Activated T-cell treated with anti-CD3 and anti-CD28 coated beads for 24 hours (primary cell): ENCODE measurements at places on chromosomes 5 and 9.

- no peak for DNase-seq
Observed at GRCh38 chr5:97968346-97968745, 785.3 kb upstream of the RIOK2 start.

DNA sequence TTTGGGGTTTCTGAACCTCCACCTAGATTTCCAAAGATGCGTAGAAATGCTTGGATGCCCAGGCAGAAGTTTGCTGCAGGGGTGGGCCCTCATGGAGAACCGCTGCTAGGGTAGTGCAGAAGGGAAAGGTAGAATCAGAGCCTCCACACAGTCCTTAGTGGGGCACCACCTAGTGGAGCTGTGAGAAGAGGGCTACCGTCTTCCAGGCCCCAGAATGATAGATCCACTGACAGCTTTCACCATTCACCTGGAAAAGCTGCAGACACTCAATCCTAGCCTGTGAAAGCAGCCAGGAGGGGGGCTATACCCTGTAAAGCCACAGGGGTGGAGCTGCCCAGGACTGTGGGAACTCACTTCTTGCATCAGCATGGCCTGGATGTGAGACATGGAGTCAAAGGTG lies 13.3 kb upstream of the HSDL2 start:
- DNase-seq: no peak

GRCh38 chr5:140806834-140807775 lies at the start of gene PCDHA4:
Gene PCDHA4 (plus strand): TSS chr5:140807068.
- no peak for DNase-seq

DNA sequence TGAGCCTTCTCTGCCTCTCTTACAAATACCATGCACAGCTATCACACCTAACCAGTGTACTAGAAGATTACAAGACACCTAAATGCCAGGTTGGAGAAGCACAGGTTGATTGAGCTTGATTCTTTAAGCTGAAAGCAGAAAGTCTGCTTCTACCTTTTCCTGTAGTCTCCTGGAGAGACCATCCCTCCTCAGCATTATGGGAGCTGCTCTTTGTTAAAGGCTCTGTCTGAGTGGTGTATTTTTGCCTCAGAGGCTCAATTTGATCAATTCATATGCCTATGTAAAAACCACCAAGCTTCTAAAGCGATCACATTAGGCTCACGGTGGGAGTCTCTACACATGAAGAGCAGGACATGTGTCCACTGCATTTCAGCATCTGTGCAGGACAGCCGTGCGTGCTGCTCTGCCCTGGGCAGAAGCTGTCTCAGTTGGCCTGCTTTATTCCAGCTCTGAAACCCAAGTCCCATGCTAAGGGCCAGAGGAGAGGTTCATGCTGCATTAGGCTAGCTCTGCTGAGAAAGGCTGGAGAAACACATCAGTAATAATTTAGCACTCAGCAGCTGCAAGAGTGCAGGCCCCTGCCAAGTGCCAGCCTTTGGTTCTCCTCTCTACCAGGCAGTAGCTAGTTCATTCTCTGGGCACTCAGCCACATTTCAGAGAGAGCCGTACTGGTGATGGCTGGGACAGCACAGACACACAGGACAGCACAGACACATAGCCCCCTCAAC lies 41.7 kb downstream of the TMEM167A start:
- no peak for DNase-seq

DNA sequence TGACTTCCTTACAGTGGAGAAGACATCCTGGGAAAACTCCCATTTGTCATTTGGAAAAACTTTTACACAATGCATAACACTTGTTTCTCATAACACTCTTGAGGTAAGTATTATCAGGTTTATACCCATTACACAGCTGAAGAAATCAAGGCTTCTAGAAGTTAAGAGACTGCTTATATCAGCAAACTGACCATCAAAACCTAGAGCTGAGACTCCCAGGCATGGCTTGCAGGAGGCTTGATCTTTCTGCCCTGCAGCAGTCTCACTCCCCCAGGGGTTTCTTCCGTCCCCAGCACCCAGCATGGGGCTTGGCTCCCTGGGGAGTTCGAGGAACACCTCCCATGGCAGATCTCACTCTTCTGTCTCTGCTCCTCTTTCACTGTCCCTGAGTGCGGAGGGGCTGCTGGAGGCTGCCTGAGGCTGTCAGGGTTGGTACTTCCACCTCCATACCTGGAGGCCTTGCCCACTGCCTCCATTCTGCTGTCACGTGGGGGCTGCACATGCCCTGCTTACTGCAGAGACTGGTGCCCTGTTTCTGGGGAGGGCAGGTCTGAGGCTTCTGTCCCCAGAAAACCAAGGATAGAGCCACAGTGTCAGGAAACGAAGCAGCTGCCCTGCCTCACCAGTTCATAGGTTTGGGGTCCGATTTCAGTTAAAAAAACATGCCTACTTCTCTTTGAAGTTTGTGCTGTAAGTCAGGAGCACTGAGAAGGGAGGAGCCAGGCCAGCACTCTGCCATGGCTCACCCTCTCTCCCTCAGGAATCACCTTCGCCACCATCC lies 202.5 kb downstream of the PAX5 start:
- no peak for DNase-seq

DNA sequence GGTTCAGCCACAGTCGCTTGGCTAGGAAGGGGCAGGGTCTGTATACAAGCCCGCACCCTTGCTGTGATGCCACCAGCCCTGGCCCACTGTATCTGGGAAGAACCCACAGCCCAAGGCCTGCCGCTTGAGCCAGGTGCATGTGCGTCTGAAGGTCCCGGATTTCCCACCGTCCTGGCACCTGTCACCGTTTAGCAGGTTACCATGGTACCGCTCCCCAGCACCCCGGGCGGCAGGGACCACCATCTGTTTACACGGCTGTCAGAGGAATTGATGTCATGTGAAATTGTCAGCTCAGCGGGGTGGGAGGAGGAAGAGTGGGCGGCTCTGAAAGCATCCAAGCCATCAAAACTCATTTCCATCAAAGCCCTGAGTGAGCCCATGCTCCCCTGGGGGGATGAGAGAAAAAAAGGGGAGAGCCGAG lies 92.7 kb downstream of the HRH2 start:
- no peak for DNase-seq

DNA sequence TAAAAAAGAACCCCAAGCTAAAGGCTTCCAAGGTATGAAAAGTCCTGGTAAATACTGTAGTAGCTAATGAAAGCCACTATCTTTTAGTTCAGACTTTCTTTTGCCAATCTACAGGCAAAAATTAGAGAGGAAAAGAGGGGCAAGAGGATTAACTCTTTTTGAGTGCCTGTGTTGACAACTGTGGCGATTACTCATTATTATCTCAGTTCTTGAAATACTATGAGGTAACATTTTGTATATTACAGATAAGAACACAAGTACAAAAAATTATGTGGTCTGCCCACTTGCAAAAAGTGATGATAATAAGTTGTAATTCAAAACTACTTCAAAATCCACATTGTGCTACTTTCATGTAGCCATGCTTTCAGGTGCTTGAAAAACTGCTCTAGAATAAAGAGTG lies 144.0 kb downstream of the DTWD2 start:
- no peak for DNase-seq

GRCh38 chr9:112080831-112081542 lies 94.1 kb downstream of the SUSD1 start:
- DNase-seq: no peak

DNA sequence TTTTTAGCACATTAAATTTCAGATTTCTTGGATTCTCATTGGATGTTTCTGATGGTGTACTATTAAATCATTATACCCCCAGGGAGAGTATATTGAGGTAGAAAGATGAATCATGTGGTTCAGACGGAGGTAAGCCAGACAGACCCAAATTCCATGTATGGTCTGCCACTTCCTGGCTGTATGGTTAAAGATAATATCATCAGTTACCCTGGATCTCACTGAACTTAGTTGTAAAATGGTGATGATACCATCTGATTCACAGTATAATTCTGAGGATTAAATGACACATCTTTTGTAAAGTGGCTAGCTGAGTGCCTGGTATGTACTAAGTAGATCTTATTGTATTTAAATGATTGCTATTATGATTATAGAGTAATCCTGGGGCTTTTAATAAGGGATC lies 9.3 kb downstream of the SLC27A6 start:
- DNase-seq: no peak

- DNase-seq: no peak
Observed at GRCh38 chr5:34582371-34582770, 73.8 kb upstream of the RAI14 start.

DNA sequence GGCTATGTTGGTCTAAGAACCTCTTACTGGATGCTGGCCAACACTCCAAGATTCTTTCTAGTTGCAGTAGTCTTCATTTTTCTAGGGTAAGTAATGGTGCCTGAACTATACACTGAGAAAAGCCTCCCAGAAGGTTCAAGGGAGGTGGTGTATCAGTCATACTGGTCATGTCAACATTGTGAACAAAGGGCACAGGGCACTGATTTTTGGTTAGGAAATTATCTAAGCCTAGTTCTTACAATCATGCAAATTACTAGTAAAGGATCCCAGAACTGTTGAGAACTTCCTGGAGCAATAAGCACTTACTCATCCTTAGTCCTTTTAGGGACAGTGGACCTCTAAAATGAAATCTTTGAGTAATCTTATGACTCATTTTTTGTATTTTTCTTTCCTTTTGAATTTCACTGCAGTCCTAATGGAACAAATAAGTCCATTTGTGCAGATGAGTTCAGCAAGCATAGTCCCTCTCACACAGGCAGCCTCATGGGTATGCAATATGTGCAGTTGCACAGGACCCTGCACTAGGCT lies 21.1 kb upstream of the CDC42SE2 start:
- DNase-seq: no peak

- DNase-seq: no peak
Observed at GRCh38 chr5:171639966-171640365, 145.7 kb upstream of the SMIM23 start.

DNA sequence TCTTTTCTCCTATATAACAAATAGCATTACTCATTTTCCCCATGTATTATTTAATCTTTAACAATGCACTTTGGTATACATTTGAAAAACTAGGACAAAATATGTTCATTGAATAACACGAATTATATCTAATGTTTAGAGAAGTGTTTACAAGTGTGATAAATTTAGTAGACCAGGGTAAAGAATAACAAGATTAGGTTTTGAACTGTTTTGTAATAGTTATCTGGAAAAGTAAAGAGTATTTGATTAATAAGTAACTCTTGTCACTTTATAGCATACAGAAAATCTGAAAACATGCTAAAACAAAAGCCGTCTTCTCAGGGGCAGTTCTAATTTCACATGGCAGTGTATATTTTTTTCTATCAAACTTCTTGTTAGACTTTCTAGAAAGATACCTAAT lies 58.5 kb downstream of the PPIC start:
- DNase-seq: no peak

GRCh38 chr5:133026664-133027153 lies 360 bp upstream of the ZCCHC10 start:
- DNase-seq: no peak

GRCh38 chr5:23302438-23302837 lies 205.0 kb upstream of the PRDM9 start:
- DNase-seq: no peak

GRCh38 chr5:157046041-157046440 lies 12.9 kb downstream of the HAVCR1 start:
- no peak for DNase-seq

- no peak for DNase-seq
Observed at GRCh38 chr9:116361547-116361946, 208.0 kb downstream of the PAPPA start.

- DNase-seq: no peak
Observed at GRCh38 chr5:31273631-31274378, 80.3 kb downstream of the CDH6 start.

- no peak for DNase-seq
Observed at GRCh38 chr5:132663771-132664695, 6.1 kb downstream of the IL13 start.

DNA sequence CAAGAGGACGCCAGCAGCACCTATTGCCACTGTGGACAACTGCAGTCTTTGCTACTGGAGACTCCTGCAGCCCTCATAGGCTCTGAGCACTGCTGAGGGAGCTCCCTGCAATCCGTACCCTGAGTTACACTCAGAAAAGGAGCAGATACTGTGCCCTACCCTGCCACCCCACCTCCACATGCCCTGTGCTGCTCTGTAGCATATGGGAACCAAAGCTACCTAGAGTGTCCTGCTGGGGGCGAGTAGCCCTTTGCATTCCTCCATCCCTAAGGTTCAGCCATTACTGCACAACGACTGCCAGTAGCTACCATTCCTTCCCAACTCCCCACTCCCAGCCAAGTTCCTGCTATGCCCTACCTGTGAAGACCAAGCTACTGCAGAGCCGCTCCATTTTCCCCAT lies 90.2 kb upstream of the SNCAIP start:
- DNase-seq: no peak
